ENCODE measurements at places on chromosomes 1 and 21.

GRCh38 chr1:11041048-11041447 is 6.0 kb downstream of the MASP2 start:
- H3K27ac ChIP-seq: no peak overlapping the region
- H3K27me3 ChIP-seq: no peaks in the 10 kb centered on the region
- H3K4me3 ChIP-seq: no peak overlapping the region
- H3K4me1 ChIP-seq: peaks cover 4% of the 10 kb centered on the region
- DNase-seq: no peak
- H3K36me3 ChIP-seq: no peaks in the 10 kb centered on the region

GRCh38 chr1:40922969-40923368 is 56.5 kb upstream of the CTPS1 start:
- H3K4me1 ChIP-seq: peaks cover 8% of the 10 kb centered on the region
- DNase-seq: no peak
- no peaks in the 10 kb centered on the region for H3K36me3 ChIP-seq
- H3K4me3 ChIP-seq: no peak overlapping the region
- no peak overlapping the region for H3K27ac ChIP-seq

DNA sequence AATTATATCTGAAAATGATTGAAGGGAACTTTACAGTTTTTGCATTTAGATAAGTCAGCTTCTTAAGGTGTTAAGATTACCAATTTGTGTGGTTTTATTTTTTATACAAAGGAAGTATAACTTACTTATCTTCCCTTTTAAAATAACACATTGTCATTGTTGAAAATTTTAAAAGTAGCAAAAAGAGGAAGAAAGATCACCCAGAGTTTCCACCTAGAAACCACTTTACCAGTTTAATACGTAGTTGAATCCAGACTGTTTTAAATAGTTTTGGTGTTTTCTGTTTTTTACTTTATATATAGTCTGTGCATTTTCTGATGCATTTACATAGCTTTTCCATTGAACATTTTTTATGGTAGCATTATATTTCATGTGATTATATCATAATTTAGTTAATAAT is 6.1 kb downstream of the CCDC18 start:
- DNase-seq: no peak
- H3K4me3 ChIP-seq: no peak overlapping the region
- no peak overlapping the region for H3K27ac ChIP-seq

- no peaks in the 10 kb centered on the region for H3K36me3 ChIP-seq
- H3K4me1 ChIP-seq: no peaks in the 10 kb centered on the region
- H3K27me3 ChIP-seq: no peaks in the 10 kb centered on the region
These were observed 10.9 kb downstream of the CRCT1 start for GRCh38 chr1:152525080-152525641.

- H3K27ac ChIP-seq: no peak overlapping the region
- H3K4me3 ChIP-seq: no peak overlapping the region
- H3K27me3 ChIP-seq: peaks cover 2% of the 10 kb centered on the region
- no peak for DNase-seq
- no peaks in the 10 kb centered on the region for H3K4me1 ChIP-seq
These were observed 142.2 kb upstream of the NBPF11 start for GRCh38 chr1:148294116-148294807.

DNA sequence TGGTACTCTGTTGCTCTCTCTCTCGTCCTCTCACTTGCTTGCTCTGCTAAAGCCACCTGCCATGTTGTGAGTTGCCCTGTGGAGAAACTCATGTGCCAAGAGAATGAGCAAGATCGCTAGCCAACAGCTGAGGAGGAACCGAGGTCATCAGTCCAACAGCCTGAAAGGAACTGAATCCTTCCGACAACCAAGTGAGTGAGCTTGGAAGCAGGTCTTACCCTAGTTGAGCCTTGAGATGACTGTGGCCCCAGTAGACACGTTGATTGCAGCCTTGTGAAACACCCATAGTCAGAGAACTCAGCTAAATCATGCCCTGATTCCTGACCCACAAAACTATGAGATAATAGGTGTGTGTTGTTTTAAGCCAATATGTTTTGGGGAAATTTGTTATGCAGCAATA is 48.1 kb upstream of the BACH1 start:
- no peak overlapping the region for H3K27ac ChIP-seq
- H3K4me1 ChIP-seq: no peaks in the 10 kb centered on the region
- H3K27me3 ChIP-seq: no peaks in the 10 kb centered on the region
- peak overlapping the region; percentile 10 for H3K4me3 ChIP-seq
- no peak for DNase-seq

- peaks cover 2% of the 10 kb centered on the region for H3K27me3 ChIP-seq
- DNase-seq: no peak
- H3K36me3 ChIP-seq: no peaks in the 10 kb centered on the region
- peaks cover 6% of the 10 kb centered on the region for H3K4me1 ChIP-seq
- H3K27ac ChIP-seq: no peak overlapping the region
These were observed 995 bp downstream of the COLGALT2 start for GRCh38 chr1:184036517-184036949.

- no peak overlapping the region for H3K4me3 ChIP-seq
- peaks cover 7% of the 10 kb centered on the region for H3K27me3 ChIP-seq
- no peak for DNase-seq
- no peak overlapping the region for H3K27ac ChIP-seq
These were observed 87.6 kb downstream of the NENF start for GRCh38 chr1:212520299-212520698.

DNA sequence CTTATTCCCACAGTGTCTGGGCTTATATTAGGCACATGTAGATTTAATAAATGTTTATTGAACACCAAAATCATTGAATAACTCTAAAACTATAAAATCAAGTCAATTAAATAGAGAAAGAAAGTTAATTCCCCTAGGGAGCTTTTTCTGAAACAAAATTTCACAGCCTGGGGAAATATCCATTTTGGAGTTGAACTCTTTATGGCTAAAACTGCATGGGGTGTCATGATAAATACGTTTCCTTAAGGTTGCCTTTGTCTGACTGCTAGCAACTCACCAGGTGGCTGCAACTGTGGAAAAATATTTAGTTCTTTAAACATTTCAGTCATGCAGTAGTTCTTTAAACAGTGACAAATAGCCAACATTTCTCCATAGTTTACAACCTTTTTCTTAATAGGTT is 496.1 kb downstream of the LRRIQ3 start:
- no peak overlapping the region for H3K27ac ChIP-seq
- H3K27me3 ChIP-seq: no peaks in the 10 kb centered on the region
- no peak for DNase-seq
- H3K36me3 ChIP-seq: no peaks in the 10 kb centered on the region
- H3K4me1 ChIP-seq: no peaks in the 10 kb centered on the region
- no peak overlapping the region for H3K4me3 ChIP-seq
